ENCODE measurements at places on chromosomes 13 and 19.

GRCh38 chr19:51719251-51719988 is 4.4 kb downstream of the HAS1 start:
- no peak for DNase-seq

DNA sequence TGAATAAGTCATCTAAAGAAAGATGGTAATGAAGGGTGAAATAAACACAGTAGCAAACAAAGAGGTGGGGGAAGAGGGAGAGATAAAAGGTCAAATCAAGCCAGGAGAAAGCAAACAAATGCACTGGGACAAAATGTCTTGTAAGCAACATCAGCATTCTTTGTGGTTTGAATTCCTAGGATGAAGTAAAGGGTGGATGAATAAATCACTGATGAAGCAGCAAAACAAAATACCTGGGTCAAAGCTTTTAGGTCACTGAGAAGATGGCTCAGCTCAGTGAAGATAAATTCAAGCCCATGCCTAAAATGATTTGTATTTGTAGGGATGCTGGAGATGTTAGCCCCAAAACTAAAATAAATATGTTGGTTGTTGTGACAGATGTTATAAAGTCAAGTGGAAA is 86.5 kb upstream of the FBXL3 start:
- no peak for DNase-seq

DNA sequence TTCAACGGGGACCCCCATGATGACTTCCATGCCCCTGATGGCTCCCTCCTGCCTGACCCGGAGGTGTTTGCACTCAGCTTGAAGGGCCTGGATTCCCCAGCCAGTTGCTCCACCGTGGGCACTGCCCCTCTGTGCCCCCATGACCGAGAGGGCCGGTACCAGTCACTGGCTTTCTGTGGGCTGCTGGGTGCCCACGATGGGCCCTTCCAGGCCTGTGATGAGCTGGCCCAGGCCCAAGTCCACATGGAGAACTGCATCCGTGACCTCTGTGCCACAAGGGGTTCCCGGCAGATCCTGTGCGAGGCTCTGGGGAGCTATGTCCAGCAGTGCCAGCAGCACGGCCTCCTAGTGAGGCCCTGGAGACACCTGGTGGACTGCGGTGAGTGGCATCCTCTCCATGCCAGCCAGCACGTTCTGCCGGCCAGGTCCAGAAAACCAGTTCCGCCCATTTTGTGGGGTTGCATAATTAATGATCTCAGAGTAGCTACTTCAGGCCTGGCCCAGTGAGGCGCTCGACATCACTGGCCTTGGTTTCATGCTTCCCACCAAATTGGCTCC is 34.9 kb upstream of the FXYD3 start:
- no peak for DNase-seq

GRCh38 chr13:70544706-70545105 is 436.5 kb upstream of the KLHL1 start:
- no peak for DNase-seq

DNA sequence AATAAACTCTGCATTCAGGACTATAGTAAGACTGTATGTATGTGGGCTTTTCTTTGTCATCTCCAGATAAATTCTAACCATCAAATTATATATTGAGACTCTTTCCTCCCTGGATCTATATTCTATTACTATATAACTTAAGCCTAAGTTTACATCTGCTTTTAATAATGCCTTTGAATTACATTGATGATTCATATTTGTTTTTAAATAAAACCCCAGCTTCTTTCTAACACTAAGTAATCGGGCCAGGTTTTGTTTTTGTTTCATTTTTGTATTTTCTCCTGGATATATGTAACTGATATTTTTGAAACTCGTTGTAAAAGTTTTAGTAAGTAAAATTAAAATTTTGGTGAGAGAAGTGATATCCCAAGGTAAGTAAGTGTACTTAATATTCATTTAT is 1599.1 kb downstream of the PCDH9 start:
- no peak for DNase-seq

DNA sequence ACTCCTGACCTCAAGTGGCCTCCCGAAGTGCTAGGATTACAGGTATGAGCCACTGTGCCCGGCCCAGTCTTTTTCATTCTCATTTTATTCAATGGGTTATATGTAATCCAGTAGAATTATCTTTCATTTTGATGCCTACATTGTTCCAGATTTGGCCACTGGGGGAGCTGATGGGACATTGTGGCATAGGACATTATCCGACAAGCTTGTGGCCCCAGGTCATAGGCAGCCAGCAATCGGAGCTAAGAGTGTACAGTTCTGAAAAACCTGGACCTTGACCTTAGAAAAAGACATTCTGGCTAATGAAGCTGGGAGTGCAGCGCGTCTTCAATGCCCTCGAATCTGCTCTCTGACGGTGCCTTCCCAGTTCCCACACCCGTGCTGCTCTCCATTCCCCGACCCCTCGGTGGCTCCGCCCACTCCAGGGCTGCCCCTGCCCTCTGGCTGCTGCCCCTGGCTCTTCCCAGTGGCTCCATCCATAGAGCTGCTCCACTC is 108.7 kb downstream of the TEX29 start:
- DNase-seq: peak; percentile 12

DNA sequence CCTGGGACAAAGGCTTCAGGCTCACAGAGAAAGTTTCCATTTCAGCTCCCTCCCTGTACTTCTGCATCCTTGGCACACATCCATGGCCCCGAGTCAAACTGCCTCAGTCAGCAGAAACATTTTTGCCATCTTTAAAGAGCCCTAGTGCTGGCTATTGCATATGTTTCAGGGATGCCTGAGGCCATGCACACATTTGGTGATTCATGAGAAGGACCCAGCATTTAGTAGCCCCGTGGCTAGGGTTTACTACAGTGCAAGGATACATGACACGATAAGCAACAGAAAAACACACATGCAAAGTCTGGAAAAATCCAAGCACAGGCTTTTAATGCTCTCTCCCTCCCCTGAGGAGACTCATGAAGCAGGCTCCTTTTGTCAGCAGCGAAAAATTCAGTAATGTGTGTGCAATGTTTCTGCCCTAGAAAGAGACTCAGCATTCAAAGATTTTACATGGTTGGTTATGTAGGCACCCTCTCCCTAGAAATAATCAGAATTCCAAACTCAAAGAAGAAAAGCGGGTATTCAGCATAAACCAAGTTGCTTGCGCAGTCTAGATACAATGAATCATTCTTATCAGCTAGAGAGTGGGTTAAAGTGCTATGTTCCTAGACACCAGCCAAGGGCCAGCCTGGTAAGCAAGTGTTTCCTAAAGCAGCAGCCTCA is 17.6 kb downstream of the ACOD1 start:
- no peak for DNase-seq

DNA sequence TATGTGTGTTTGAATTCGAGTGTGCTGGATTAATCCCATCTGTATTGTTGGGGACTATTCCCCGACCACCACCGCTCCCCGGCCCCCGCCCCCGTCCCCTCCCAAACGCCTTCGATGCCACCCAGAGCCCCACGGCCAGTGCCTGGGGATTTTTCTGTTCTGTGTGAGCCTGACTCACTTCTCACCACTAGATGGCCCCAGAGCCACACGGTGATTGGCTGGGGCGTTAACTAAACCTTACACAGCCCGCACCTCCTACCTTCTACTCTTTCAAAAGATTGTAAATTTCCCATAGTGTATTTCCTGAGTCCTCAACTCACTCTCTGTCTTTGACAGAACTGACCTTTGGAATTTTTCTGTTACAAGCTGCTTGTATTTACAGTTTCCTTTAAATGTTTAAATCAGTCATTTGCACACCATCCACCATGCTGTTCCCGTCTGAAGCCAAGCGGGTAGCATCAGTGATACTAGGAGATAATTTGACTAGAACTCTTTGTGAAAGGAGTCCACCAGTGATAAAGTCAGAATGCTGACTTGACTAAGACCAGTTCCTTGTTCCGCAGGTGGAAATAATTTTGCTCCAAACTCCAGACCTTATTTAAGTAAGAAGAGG is 61.4 kb downstream of the RFX2 start:
- DNase-seq: peak; percentile 54

DNA sequence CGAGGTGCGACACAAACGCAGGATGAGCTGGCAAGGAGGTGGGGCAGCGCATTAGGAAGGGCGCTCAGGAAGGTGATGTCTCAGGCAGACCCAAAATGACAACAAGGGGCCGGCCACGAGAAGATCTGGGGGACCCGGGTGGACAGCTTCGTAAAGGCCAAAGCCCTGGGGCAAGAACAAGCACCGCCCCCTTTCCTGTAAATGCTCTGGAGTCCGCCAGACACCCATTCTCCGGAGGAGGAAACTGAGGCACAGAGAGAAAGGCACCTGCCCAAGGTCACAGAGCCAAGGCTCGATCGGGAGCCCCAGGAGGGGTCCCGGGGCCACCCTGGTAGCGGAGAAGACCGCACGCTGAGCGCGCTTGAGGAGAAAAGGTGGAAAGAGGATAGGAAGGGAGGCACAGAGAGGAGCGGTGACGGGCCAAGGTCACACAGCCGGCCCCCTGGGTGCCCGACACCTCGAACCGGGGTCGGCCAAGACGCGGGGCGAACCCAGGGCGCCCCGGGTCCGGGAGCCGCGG is 571 bp downstream of the SAFB2 start:
- DNase-seq: no peak

- DNase-seq: no peak
Measured at GRCh38 chr13:37094840-37095239, 10.6 kb downstream of the CSNK1A1L start.

GRCh38 chr19:28553005-28553404 is 659.9 kb downstream of the UQCRFS1 start:
- DNase-seq: no peak

DNA sequence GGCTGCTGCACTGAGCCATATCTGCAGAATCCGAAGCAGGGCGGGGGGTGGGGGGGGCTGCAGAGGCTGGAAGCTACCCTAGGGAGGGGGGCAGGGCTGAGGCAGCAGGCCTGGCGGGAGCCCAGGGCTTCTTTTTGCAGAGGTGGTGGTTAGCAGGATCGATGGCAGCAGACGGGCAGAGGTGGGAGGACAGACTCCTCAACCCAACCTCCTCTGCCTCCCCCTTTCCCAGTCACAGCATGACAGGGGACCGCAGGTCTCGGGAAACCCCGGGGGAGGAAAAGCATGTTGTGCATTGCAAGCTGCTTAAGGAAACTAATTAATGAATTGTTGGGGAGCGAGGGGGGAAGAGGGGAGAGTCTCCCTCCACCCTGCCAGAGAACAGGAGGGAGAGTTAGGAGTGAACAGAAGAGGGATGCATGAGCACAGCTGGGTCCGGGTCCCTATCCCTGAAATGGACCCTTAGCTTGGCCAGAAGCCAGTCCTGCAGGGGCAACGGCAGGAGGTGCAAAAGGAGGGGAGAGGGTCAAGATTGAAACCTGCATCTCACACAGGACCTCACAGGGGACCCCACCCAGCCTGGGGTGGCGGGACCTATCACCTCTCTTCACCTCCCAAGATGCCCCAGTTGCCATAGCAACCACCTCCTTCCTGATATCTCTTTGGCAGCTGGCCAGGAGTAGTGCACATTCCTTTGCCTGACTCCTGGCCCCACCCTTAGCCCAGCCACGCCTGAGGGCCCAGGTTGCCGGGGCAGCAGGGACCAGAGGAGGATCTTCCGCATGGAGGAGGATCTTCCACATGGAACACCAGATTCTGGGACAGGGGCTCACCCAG is 1.8 kb downstream of the FXYD7 start:
- DNase-seq: no peak

DNA sequence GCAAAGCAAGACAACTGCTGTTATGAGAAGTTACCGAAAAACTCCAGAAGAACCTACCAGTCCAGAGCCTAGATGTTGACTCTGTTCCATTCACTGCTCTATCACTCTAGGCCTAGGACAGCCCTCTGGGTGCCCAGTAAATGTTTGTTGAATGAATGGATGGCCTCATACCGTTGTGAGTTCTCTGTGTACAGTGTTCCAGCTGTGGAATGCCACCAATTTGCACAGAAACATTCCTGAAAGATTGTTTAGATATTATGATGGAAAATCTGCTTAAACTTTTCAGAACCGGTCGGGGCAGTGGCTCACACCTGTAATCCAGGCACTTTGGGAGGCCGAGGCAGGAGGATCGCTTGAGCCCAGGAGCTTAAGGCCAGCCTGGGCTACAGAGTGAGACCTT is 1.3 kb upstream of the FBL start:
- DNase-seq: no peak

GRCh38 chr13:58907347-58907746 is 1256.4 kb downstream of the DIAPH3 start:
- DNase-seq: no peak

- DNase-seq: no peak
Measured at GRCh38 chr13:105201351-105201750, 1334.1 kb downstream of the EFNB2 start.

DNA sequence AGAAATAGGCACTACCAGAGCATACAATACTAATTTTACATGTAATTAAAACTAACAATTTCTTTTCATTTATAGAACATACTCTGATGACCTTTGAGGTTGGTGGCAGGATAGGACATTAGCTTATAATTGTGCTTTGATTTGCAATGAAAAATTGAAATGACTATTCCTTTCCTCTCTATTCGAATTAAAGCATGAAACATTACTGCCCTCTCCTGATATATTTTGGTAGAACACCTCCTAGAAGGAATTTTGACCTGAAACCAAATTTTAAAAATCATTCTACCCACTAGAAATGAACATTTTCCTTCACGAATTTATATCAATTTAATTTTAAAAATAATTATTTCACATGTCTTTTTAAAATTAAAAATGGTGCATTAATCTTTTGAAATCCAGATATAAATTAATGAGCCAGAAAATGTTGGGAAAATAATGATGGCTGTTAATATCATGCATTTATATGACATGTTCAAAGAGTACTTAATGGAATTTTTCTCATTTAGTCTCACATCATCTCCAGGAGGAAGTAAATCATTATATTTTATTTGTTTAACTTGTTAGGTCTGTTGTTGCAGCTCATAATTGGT is 556.3 kb upstream of the ARGLU1 start:
- DNase-seq: no peak

DNA sequence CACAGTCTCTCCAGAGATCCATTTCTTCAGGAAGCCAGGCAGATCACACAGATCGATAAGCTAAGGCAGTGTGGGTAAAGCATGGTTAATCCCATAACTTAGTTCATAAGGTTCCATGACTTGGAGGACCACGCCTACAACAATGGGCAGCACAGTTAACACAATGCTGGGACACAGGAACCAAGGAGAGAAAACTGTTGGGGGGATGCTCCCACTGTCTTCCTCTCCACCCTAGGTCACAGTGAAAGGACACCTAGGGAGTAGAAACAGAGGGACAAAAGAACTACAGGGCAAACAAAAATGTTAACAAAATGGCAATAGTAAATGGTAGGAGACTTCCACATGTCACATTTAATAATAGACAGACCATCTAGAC is 20.8 kb upstream of the ZNF181 start:
- no peak for DNase-seq

DNA sequence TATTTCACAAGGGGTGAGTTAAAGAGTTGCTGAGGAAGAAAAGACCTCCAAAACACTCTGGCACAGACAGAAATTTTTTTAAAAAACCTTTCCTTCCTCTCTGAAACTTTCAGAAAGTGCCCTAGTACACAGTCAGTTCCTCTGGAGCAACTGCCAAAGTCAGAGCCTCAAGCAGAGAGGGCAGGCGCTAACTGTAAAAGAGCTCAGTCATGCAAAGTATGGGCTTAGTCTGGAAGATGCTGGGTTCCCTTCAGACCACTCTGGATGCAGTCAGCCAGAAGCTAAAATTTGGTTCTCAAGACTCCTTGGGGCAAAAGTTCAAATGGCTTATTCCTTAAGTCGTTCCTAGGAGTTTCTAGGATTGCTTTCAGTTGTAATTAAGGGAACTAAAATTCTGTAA is 671.6 kb downstream of the PCDH9 start:
- no peak for DNase-seq

- no peak for DNase-seq
Measured at GRCh38 chr19:47491358-47492136, 7.5 kb upstream of the KPTN start.

GRCh38 chr13:111468037-111468959 is 147.9 kb downstream of the TEX29 start:
- DNase-seq: no peak

GRCh38 chr13:48531416-48532255 is 1.2 kb downstream of the RCBTB2 start:
- no peak for DNase-seq
